ENCODE measurements at places on chromosomes 2 and 18.

- no peak for DNase-seq
Observed at GRCh38 chr2:174493549-174494331, 6.9 kb upstream of the GPR155 start.

DNA sequence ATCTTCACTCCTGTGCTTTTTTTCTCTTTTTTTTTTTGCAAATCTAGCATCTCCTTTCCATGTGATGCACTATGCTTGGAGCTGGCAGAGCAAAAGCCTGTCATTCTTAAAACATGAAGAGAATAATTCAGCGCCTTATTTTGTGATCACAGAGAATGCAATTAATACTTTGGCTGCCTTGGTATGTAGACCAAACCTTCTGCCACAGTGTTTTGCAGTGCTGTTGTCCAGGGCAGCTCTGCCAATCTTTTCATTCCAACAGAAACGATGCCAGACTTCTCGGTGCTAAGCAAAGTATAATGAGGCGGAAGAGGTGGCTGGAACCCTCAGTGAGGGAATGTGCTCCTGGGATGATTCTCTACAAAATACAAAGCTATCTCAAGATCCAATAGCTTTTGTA lies 25.6 kb downstream of the BCL2 start:
- no peak for DNase-seq

- no peak for DNase-seq
Observed at GRCh38 chr2:127893494-127893893, 7.7 kb upstream of the AMMECR1L start.

DNA sequence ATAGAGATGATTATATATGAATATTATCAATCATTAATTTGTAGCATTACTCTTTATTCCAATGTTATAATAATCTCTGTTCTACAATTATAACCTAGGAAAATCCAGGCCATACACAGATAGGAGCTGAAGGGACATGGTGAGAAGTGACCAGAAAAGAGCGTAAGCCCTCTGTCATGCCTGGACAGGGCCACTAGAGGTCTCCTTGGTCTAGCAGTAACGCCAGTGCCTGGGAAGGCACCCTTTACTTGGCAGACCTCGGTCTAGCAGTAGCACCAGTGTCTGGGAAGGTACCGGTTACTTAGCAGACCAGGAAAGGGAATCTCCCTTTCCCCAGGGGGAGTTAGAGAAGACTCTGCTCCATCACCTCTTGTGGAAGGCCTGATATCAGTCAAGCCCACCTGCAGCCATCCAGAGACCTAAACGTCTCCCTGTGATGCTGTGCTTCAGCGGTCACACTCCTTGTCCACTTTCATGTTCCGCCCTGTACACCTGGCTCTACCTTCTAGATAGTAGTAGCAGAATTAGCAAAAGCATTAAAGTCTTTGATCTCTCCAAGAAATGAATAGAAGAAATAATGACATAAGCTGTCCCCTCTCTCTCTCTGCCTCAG lies 447.5 kb upstream of the FSIP2 start:
- no peak for DNase-seq

DNA sequence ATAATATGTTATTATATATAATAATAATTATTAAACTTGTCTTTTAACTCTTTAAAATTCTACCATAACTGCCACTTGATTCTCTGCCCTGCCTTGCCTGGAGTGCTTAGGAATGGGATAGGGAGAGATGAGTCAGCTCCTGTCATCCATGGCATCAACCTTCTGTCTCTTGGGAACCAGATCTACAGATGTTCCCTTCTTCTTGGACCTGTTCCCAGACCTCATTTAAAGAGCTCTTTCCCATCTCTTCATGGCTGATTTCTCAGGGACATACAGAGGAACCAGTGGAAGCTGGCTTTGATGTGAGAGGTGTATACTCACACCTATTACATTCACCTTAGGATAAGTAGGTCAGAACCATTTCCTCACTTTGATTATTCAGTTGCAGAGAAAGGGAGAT lies 155.3 kb upstream of the MYO3B start:
- no peak for DNase-seq

- DNase-seq = no peak
Observed at GRCh38 chr18:55114876-55115275, 155.6 kb upstream of the CCDC68 start.

DNA sequence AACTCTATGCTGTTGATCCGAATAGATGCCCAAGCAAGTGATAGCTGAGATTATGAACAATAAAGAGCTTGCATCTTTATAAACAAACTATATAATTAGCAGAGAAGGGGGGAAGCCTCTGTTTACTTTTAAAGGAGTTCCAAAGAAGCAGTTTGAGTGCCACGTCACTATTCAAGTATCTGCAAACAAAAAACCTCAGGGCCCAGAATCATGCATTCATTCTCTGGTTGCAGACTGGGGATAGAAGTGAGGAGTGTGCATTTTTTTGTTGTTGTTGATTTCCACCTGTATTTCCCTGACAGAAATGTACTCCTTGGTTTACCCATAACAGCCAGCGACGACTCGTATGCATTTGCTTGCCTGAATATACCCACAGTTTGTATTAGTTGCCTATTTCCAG lies 264.3 kb downstream of the PTGR3 start:
- DNase-seq = no peak

GRCh38 chr18:61545281-61546245 lies 212.3 kb downstream of the CDH20 start:
- no peak for DNase-seq

GRCh38 chr18:79515944-79516351 lies 120.2 kb downstream of the NFATC1 start:
- DNase-seq = no peak

DNA sequence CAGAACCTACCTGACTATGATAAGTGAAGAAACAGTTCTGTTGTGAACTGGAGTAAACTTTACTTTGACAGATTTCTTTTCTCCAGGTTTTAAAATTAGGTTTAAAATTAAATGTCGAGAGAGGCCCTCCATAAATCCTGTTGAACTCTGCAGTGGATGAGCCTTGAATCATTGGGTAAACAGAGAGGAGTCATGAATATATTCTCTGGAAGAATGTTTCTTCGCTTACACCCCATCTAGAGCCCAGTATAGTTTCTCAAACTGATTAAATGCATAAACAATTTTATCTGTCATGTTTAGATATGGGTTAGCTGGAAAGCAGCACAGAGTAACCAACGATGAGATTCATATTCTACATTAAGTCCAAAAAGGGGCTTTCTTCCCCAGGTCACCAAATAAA lies 84.0 kb downstream of the ZAP70 start:
- DNase-seq = no peak

GRCh38 chr18:11587846-11588245 lies 21.6 kb upstream of the SLC35G4 start:
- no peak for DNase-seq

DNA sequence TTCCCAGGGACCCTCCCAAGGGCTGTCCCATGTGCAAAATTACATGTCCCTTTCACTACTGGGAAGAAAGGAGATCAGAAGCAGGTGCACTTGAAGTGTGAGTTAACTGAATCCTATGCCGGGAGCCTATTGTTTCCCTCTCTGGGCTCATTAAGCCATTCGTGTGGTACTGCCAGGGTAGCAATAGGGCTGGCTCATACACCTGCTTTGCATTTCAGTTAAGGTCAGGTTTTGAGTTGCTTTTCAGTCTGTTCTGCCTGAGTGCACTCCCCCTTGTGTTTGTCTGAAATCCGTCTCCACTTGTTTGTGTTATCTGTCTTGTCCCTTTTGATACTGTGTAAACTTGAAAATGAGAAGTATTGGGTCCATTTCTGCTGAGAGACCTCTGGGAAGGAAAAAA lies 1232.6 kb upstream of the NRXN1 start:
- DNase-seq = no peak

GRCh38 chr2:190625691-190626090 lies 23.2 kb upstream of the NAB1 start:
- DNase-seq = no peak

- DNase-seq = no peak
Observed at GRCh38 chr2:206343816-206344215, 69.4 kb downstream of the ZDBF2 start.

- DNase-seq = no peak
Observed at GRCh38 chr2:132797556-132797955, 127.6 kb upstream of the LYPD1 start.

GRCh38 chr2:227545990-227546389 lies 52.7 kb upstream of the SCYGR2 start:
- no peak for DNase-seq

- DNase-seq = no peak
Observed at GRCh38 chr18:58584200-58585127, 44.4 kb downstream of the ALPK2 start.

GRCh38 chr2:16613539-16614011 lies 52.1 kb downstream of the CYRIA start:
- peak; percentile 66 for DNase-seq

- DNase-seq = no peak
Observed at GRCh38 chr2:99960790-99961189, 181.6 kb downstream of the AFF3 start.

GRCh38 chr2:70907130-70908057 lies 28.3 kb upstream of the ATP6V1B1 start:
- no peak for DNase-seq

GRCh38 chr2:70143314-70144150 lies 47.3 kb downstream of the C2orf42 start:
- peak; percentile 70 for DNase-seq

DNA sequence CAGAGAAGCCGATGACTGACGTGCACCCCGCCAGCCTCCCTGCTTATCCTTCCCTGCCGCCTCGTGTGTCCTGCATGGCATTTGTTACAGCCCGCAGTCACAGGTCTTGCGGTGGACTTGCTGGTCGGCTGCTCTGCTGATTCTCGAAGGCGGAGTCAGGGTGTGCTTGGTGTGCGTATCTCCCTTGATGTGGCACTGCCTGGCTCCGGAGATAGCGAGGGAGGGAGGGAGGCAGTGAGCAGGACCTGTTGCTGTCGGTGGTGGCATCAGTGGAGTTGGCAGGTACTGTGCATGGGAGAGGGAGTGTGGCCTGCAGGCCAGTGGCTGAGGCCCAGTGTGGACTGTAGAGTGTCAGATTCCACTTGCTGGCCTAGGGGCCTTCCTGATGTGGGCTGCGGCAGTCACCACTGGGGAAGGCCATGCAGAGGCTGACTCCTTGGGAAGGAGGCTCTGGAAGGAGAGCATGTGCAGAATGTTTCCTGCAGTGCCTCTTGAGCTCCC lies 198.9 kb downstream of the AGAP1 start:
- no peak for DNase-seq

DNA sequence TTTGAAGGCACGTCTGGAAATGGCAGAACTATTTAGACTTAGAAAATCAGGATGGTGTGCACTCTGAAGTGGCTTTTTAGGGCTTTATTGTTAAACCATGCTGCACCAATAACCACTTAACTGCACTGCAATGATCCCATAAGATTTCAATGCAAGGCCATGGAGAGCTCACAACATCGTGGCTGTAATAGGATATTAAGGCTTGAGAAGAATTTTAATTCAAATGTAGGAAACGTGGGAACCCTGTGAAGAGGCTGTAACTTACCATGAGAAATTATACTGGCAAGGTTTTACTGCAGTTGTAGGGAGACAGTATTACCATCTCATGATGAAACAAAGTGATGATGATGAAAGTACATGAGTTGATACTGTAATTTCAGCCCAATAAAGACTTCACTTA lies 242.5 kb downstream of the AFF3 start:
- no peak for DNase-seq

- no peak for DNase-seq
Observed at GRCh38 chr18:356778-357177, 88.9 kb upstream of the THOC1 start.

DNA sequence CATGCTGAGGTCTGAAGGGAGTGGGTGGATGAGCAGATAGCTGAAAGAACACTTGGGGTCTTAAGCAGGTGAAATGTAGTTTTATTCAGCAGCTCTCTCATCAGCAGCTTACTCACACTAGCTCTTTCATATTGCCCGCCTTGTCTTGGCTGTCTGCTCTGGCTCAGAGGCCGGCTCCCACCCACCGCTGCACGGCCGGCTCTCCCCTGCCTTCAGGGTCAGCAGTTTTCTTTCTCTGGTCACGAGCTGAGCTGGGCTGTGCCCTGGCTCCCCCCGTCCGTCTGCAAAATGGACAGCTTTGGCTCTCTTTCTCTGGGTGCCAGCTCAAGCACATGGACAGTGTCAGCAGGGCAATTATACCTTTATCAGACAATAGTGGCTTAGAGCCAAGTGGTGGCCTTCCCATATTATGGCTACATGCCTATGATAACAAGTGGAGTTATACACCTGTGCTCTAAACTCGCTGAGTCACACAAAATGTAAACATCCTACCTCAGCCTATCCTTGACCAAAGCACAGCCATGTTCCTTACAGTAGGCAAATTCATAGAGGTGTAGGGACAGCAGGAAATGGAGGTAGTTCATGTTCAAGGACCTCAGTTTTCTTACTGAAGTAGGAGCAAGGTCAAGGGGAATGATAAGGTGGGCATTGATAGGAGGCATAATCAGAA lies 224.8 kb downstream of the SOCS6 start:
- no peak for DNase-seq

- no peak for DNase-seq
Observed at GRCh38 chr18:23401400-23402347, 51.4 kb upstream of the RIOK3 start.

- DNase-seq = no peak
Observed at GRCh38 chr2:145615626-145616025, 1095.7 kb upstream of the ZEB2 start.

DNA sequence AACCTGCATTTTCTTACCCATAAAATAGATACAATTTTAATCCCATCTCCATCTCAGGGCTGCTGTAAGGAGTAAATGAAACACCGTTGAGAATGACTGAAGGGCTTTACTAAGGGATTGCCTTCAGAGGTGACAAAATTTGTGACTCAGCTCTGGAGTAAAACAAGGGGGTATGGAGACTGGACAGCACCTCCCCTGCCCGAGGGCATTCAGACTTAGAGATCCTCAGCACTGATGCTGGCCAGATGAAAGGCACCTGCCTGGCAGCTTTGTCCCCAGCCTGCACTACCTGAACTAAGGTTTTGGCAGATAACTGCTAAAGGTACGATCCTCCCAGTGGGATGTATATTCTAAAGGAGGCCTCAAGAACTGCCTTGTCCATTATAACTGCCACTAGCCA lies 105.9 kb upstream of the STPG4 start:
- DNase-seq = no peak

GRCh38 chr2:32229635-32230034 lies 35.1 kb downstream of the NLRC4 start:
- DNase-seq = no peak

Data from SK-N-SH (cell line).